ENCODE measurements at places on chromosomes 3 and 15.
A peak's percentile ranks its signal among the peaks of the same experiment; 100 is the strongest.

DNA sequence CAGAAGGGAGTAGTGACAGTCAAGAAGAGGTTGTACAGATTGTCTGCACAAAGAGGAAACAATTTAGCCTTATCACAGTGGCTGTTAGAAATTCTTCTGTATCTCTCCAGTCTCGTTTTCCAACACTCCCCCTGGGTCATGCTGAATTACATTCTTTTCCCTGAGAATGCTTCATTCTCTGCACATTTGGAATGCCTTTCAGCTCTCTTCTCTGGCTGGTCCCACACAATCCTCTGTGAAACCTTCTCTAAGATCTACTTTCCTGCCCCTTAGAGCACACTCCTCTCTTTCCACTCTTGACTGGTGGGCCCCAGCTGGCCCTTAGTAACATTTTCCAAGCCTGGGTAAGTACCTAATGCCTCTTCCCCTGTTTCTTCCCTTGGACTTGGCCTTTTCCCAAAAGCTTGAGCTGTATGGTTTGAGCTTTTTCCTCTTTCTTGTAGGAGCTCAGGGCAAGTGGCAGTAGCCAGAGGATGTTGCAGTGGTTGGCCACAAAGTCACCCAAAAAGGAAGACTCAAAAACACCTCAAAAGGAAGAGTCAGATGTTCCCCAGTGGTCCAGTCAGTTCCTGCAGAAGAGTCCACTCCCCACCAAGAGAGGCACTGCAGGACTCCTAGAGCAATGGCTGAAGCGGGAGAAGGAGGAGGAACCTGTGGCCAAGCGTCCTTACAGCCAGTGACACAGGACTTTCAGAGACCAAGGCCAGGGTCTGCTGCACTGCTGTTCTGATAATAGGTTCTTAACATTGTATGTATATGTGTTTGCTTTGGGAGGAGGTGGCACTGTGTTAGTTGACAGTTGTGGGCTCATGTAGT is 25.7 kb downstream of the HMCES start:
- DNase-seq, result no peak

- DNase-seq, result no peak
These were observed 7.5 kb downstream of the CNTN3 start for GRCh38 chr3:74606996-74607395.

GRCh38 chr3:46913644-46914043 is 36.1 kb downstream of the PTH1R start:
- no peak for DNase-seq

DNA sequence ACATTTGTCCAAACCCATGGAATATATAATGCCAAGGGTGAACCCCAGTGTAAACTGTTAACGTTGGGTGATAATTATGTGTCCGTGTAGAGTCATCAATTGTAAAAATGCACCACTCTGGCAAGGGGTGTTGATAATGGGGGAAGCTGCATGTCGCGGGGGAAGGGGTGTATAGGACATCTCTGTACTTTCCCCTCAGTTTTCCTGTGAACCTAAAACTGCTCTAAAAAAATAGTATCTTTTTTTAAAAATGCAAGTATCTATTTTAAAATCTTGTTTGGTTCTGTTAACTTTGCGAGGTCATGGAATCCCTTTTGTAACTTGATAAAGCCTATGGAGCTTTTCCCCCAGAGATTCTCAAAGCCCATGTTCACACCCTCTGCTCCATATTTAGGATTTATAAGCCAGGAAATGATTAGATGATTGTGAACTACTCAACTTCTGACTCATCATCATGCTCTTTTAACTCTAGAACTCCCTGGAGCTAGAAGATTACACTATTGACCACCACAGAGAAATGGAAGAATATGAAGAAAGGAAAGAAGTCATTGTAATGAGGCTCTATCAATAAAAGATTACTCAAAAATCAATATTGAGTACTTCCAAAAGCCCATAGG is 56.1 kb upstream of the C3orf49 start:
- no peak for DNase-seq

GRCh38 chr15:91632981-91633380 is 220.5 kb upstream of the SLCO3A1 start:
- no peak for DNase-seq

GRCh38 chr15:66901336-66902100 is 163.9 kb upstream of the SMAD3 start:
- DNase-seq, result no peak

DNA sequence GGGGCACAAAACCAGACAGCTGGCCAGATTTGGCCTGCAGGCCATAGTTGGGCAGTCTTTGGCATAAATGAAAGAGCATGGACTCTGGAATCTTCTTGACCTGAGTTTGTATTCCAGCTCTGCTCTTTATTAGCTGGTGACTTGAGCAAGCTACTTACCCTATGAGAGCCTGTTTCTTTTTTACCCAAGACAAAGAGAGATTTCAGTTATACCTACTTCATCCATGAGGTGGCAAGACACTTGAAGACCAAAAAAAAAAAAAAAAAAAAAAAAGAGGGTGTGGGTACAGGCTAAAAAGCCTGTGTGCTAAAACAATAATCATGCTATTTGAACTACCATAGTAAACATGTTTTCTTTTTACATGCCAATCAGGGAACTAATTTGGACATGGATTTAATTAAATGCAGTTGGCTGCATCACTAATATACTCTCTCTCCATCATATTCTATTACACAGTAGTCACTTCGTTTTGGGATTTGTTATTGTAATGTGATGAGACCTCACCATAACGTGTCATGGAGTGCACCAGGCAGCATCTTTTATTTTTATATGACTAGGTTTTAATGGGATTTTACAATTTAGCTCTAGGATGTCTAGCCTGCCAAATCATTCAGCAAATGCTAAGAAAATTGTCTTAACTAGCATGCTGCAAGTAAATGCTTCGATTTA is 109.2 kb upstream of the FHIT start:
- DNase-seq, result no peak

DNA sequence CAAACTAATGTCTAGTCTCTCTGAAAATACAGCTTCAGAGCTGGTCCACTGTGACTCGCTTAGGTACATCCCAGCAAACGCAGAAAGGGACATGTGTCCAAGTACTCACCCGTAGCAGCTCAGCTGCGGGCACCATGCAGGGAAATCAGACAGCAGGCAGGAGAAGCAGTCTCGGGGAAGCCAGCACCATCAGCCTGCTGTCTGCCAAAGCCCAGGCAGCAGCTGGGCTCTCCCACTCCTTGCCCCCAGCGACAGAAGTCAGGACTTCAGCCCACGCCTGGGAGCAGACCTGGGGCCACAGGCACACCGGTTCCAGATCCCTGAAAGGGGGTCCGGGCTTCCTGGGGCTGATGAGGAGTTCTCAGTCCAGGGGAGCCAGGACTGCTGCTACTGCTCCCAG is 34.9 kb downstream of the SEMA5B start:
- no peak for DNase-seq

- DNase-seq, result no peak
These were observed 50.4 kb upstream of the CTNNB1 start for GRCh38 chr3:41148901-41149300.

GRCh38 chr15:99732751-99733267 is 428 bp downstream of the LYSMD4 start:
- no peak for DNase-seq

DNA sequence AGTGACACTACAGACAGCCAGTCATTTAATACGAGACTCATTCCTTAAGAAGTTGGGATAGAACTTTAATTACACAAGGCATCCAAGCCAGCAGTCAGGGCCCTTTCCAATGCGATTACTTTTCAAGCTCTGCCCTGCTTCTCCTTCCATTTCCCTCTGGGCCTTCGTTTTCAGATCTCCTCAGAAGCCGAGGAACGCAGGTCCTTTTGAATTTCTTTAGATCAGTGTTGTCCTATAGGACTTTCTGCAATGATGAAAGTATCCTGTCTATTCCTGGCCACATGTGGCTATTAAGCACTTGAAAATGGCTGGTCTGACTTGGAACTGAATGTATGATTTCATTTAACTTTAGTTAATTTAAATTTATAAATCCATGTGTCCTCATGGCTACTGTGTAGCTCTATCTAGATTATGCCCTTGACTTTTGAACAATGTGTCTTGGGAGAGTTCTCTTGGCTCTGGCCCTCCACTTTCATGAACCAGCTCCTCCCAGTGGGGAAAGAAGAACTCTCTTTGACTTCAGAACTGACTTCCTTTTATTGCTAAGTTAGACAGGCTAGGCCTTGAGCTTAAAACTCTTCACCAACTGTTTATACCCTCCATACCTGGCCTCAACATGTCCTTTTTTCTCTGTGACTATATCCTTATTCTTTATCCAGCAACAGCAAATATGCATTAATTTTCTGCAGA is 22.6 kb downstream of the TGFBR2 start:
- DNase-seq, result no peak

DNA sequence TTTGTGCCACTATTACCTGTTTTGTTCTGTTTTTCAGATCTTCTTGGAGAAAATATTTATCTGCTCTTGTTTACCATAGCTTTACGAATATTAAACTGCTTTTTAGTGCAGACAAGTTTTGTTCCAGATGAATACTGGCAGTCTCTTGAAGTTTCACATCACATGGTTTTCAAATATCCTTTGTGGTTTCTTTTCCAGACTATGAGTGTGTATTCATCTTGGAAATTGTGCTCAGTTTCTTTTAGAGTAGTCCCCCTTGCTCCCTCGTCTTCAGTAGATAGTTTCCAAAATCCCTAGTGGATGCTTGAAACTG is 1.2 kb downstream of the PIGB start:
- no peak for DNase-seq

DNA sequence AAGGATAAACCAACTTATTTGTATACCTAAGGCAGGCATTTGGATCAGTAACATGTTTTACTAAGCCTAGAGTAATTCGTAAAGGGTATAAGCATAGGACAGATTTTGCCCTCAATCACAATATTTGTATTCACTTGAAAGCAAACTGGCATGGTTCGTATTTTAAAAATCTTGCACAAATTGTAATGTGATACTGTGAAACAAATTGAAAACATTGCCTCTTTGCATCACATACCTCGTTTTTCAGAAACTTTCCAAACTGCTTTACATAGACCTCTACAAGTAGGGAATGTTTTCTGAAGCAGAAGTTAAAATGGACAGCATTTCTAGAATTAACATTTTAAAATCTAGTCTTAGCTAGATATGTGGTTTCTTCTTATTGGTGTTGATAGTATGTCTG is 11.6 kb downstream of the KBTBD8 start:
- DNase-seq, result no peak

DNA sequence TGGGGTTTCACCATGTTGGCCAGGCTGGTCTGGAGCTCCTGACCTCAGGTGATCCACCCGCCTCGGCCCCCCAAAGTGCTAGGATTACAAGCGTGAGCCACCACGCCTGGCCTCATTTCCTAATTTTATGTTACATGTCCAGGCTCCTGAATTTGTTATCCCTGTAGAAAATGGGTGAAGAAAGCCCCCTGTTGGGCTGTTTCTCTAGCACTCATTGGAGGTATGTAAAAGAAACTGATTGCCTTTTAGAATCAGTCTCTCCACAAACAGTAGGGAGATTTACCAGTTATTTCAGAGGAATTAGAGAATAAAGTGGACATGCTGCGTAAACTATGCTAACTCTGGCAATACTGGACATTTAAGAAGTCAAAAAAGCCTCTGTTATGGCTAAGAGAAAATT is 364.1 kb upstream of the TBL1XR1 start:
- DNase-seq, result no peak

GRCh38 chr3:130950641-130951040 is 56.8 kb downstream of the ATP2C1 start:
- no peak for DNase-seq

DNA sequence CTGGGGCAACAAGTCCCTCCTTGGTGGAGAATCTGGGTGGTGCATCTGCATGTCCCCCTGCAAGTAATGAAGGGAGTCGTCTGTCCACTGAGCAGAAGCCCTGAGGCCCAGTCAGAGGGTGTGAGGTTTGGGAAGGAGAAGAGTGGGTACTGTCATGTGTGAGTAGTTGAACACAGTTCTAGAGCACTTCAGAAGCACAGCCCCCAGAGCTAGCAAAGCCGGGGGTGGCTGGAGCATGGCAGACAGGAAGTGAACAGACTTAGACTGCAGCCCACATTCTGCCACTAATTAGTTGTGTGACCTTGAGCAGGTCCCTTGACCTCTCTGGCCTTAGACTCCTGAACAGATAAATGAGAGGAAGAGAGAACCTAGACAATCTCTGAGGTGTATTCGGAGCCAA is 207.6 kb downstream of the UACA start:
- DNase-seq, result no peak

GRCh38 chr3:197750858-197751737 is 1.4 kb downstream of the FYTTD1 start:
- peak; percentile 21 for DNase-seq

GRCh38 chr3:72692990-72693389 is 155.3 kb downstream of the SHQ1 start:
- no peak for DNase-seq

GRCh38 chr3:53680028-53680427 is 166.2 kb downstream of the CHDH start:
- peak; percentile 72 for DNase-seq

DNA sequence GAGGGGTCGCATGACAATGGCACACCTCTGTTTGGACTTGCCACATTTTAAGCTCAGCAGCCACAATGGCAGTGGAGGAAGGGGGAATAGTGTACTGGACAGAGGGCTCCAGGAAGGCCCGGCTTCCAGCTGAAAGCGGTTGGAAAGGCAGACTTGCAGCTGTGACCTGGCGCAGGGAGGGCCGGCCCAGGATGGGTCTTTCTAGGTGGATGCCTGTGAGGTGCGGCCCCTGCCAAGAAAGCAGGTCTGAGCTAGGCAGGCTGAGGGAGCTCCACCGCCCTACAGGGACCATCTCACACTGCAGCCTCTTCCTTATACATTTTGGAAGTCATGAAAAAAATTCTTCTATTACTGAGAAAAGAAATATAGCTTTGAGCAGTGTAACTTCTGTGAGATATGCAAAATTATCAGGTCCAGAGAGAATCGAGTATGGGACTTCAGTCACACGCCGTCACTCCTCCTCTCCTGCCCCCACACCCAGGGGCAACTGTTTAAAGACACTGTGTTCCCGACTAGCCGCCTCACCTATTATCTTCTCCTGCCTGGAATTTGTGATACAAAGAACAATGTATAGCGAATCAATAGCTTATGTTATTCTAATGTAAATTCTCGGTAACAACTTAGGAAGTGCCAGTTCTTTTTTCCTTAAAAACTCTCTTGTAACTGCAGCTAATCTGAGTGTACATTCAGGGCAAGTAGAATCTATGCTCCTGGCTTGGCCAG is 331.0 kb downstream of the OCA2 start:
- no peak for DNase-seq

- DNase-seq, result no peak
These were observed 1018.6 kb downstream of the TUSC7 start for GRCh38 chr3:117728226-117728625.

- DNase-seq, result no peak
These were observed 29.0 kb downstream of the NDUFB4 start for GRCh38 chr3:120625159-120625586.

- DNase-seq, result no peak
These were observed 90.7 kb upstream of the RGMA start for GRCh38 chr15:93179700-93180102.

DNA sequence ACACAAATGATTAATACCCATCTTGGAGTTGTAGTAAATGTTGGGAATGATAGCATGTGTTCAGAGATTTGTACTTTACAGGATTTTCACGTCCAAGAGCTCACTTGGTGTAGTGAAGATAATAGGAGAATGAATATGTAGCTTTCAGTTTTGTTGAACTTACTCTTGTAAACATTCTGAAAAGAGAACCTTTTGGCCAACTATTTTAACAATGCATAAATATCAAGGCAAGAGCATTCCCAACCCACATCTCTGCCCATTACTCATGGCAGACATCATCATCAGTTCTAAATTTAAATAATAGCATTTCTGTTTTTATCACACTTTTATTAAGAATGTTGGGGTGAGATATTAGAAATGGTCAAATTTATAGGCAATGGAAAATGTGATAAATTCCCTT is 465.2 kb upstream of the TPRG1 start:
- DNase-seq, result no peak
